Stomach (tissue), 19 donors: ENCODE measurements at places on chromosomes 3 and 15. TPM values are rescaled to one million over a fixed set of nuclear protein-coding genes. Genes with fewer than 3 reads are reported as not detected.

The KLHL6 gene
- 0.58 TPM for total RNA-seq

DNA sequence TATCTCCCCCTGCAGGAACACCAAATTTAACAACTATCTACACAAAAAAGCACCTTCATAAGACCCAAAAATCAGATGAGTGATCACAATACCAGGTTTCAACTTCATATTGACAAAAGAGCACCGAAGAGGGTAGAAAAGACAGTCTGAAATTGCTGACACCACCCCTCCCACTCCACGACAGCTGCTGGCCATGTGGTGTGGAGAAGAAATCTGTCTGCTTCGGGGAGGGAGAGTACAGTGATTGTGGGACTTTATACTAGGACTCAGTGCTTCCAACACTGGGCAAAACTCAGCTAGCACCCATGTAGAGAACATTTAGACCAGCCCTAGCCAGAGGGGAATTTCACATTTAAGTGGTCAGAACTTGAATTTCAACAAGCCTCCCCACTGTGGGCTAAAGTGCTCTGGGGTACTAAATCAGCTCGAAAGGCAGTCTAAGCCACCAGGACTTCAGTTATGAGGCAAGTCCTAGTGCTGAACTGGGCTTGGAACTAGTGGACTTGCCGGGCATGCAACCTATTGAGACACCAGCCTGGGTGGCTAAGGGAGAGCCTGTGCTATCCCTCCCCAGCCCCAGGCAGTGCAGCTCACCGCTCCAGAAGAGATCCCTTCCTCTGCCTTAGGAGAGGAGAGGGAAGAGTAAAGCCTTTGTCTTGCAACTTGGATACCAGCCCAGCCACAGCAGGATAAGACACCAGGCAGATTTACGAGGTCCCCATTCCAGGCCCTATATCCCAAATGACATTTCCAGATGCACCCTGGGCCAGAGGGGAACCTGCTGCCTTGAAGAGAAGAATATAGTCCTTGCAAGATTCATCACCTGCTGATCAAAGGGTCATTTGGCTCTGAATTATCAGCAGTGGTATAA lies 44.6 kb upstream of the POU1F1 start:
- no peak for DNase-seq
- no peak overlapping the region for H3K4me3 ChIP-seq
- H3K27me3 ChIP-seq, result no peaks in the 10 kb centered on the region
- H3K4me1 ChIP-seq, result peaks cover 8% of the 10 kb centered on the region
- no peaks in the 10 kb centered on the region for H3K36me3 ChIP-seq
- no peak overlapping the region for H3K27ac ChIP-seq

- H3K4me3 ChIP-seq, result no peak overlapping the region
- no peaks in the 10 kb centered on the region for H3K4me1 ChIP-seq
- H3K36me3 ChIP-seq, result no peaks in the 10 kb centered on the region
- peak; percentile 34 for DNase-seq
- no peaks in the 10 kb centered on the region for H3K27me3 ChIP-seq
Measured at GRCh38 chr15:96047255-96047931, 283.1 kb upstream of the NR2F2 start.

DNA sequence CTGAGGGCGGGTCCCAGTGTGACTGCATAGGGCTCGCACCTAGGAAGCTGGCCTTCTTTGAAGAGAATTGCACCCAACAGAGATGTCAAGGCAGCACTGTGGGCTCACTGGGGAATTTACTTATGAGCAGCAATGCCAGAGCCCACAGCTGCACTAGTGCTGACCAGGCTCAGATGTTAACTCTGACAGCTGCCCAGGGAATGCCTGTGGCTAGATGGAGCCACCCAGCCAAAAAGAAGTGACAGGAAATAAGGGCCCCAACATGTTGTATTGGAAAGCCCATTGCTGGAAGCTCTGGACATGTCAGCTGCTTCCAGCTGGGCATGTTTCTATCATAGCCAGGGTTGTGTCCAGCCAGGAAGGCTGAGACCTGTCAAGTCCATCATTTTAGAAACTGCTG lies 90.9 kb upstream of the ZNF280D start:
- no peak for DNase-seq
- no peaks in the 10 kb centered on the region for H3K36me3 ChIP-seq
- H3K27ac ChIP-seq, result no peak overlapping the region

DNA sequence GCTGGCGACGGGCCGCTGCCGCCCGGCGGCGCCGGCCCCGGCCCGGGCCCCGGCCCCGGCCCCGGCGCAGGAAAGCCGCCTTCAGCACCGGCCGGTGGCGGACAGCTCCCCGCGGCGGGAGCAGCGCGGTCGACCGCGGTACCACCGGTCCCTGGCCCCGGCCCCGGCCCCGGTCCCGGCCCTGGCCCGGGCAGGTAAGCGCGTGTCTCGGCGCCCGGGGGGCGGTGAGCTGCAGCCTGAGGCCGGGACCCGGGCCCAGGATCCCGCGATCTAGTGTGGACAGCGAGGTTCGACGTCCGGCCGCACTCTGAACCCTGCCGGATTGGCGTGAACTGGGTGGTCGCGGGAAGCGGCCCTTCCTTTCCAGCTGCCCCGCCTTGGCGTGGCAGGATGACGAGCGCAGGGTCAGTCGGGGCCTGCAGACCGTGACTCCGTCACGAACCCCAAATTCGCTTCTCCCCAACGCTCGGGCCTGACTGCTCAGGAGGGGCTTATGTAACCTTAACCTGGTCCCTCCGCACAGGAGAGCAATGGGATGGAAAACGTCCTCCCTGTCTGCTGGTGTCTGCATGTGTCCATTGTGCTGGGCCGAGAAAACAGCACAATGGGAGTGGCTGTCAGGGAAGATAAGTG lies 472 bp downstream of the BSN start:
- peaks cover 20% of the 10 kb centered on the region for H3K27me3 ChIP-seq
- DNase-seq, result peak; percentile 65
- peaks cover 20% of the 10 kb centered on the region for H3K4me1 ChIP-seq

DNA sequence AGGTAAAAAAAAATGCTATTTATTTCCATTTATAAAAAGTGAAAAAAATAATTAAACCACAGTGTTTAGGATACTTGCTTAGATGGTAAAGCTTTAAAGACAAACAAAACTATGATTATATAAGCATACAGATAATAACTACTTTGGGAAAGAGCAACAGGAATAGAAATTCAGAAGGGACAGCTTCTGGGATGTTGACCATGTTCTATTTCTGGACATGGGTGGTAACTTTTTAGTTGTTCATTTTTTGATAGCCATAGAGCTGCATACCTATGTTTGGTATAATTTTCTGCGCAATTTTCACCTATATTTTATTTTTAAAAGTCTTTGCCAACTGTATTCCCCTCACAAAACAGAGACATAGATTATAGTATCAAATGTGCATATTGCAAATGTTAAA lies 572.0 kb upstream of the NR2F2 start:
- no peaks in the 10 kb centered on the region for H3K4me1 ChIP-seq
- H3K4me3 ChIP-seq, result no peak overlapping the region
- H3K27ac ChIP-seq, result no peak overlapping the region
- no peak for DNase-seq
- no peaks in the 10 kb centered on the region for H3K27me3 ChIP-seq
- no peaks in the 10 kb centered on the region for H3K36me3 ChIP-seq
